Activated CD4-positive, alpha-beta T cell treated with anti-CD3 and anti-CD28 coated beads, Interleukin-2, amount 50 U/mL, for 4 hours (primary cell): ENCODE measurements at places on chromosomes 7 and 10.

DNA sequence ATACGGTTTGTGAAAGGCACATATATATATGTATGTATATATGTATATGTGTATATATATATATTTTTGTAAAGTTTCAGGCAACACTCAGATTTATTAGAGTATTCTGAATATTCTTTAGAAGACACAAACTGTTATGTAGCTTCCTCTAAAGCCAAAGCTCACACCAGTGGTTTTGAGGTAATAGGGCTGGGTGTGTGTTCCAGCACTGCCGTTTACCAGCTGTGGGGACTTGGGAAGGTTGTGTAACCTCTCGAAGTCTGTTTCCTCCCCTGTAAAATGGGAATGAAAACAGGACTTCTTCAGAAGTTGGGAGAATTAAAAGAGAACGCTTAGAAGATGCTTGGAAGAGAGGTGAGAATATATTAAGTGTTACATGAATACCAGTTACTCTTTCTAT lies 94.8 kb downstream of the PRPF18 start:
- no peak for DNase-seq

- DNase-seq = no peak
Measured at GRCh38 chr10:80199828-80200227, 5.5 kb downstream of the ANXA11 start.

DNA sequence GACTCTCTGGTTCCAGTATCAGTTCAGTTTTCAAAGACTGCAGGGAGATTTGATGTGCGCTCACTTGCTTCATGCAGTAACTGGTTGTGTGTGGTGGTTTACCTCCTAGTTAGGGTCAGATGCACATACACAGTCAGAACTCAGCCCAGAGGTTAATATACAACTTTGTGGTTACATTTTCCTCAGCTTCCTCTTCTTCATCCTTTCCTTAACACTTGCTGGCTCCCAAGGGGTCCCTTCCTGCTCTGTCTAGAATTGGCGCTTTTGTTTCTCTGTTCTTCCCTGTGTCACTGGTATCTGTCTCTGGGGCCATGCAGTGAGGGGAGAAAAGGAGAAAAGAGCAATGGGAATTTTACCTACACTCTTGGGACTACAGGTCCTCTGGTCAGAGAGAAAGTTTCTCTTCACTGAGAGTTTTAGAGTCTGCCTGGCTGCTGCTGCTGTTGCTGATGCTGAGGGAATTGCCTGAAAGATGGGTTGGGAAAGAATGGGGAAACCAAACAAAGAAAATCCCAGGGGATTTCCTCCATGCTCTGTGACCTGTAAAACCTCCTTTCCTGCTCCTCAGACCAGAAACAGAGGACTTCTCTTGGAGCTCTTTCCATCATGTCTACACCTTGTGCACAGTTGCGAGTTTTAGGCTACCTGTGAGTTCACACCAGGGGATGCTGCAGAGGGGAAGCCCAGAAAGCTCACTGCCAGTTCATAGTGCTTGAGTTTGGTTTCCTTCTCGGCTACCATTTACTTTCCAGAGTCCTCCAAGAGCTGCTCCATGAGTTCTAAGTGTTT lies 74.6 kb downstream of the WDFY4 start:
- no peak for DNase-seq

GRCh38 chr7:52961084-52961483 lies 74.3 kb upstream of the POM121L12 start:
- no peak for DNase-seq

GRCh38 chr7:43612128-43612527 lies 29.2 kb downstream of the STK17A start:
- DNase-seq = no peak

DNA sequence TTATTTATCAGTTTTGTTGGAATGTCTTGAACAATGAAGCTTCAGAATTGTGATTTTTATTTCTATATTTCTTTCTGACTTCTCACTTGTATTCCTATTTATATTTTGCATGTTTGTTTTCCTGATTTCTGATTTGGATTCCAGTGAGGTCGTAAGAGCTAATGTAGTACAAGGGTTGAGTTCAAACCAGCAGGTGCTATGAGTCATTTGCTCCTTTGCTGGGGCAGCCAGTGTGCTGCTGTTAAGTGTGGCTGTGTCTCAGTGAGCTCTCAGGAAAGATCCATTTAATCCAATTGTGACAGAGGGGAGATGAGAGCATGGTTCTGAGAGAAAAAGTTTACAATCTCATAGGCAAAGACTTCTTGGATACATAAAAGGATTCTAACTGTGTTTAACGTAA lies 48.6 kb downstream of the MCU start:
- no peak for DNase-seq

- no peak for DNase-seq
Measured at GRCh38 chr7:155181768-155182167, 111.6 kb downstream of the HTR5A start.

DNA sequence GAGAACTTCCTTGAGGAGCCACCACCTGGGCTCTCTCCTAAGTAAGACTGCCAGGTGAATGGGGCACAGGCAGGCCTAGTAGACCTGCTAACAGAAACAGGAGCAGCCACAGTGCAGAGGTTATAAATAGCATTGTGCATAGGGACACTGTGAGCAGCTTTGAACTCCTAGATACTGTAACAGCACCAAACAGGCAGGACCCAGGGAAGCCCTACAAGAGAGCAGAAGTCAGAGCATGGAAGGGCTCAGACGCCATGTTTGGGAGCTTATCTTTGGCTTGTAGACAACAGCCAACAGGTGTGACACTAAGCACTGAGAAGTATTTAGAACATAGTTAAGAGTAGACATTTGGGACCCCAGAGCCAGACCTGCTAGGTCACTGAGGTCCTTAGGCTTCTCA lies 14.5 kb downstream of the XRCC2 start:
- no peak for DNase-seq

GRCh38 chr10:43863859-43864591 lies 215.3 kb upstream of the ZNF32 start:
- DNase-seq = no peak

- DNase-seq = no peak
Measured at GRCh38 chr7:155371331-155371883, 73.7 kb downstream of the INSIG1 start.

DNA sequence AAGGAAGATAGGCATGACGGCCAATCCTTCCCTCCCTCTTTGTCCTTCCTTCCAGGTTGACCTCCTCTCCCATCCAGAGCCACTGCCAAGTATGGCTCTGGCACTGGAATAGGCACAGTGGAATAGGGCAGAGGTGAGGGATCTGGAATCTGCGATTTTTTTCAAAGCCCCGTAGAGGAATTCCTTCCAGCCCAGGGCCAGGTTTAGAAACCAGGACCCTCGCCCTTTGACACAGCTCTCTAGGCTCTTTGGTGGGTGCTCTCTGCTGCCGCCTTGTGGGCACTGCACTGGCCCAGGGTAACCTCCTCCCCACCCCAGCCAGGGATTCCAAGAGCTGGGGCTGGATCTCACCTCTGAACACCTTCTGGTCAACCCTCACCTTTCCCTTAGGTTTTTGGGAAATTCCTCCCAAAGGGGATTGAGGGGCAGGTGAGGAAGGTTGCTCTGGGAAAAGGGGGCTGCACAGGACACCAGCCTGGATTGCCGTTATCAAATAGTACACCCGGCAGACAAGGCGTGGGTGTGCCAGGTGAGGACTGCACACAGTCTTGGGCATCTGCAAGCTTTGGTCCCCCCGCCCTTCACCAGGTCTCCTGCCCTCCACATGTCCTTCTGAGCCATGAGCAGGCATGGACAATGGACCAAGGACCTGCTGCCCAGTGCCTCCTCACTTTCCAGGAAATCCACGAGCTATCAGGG lies 22.8 kb downstream of the C10orf105 start:
- peak; percentile 65 for DNase-seq
